Bronchial epithelial cell (primary cell): ENCODE measurements at places on chromosomes 2 and 18.

DNA sequence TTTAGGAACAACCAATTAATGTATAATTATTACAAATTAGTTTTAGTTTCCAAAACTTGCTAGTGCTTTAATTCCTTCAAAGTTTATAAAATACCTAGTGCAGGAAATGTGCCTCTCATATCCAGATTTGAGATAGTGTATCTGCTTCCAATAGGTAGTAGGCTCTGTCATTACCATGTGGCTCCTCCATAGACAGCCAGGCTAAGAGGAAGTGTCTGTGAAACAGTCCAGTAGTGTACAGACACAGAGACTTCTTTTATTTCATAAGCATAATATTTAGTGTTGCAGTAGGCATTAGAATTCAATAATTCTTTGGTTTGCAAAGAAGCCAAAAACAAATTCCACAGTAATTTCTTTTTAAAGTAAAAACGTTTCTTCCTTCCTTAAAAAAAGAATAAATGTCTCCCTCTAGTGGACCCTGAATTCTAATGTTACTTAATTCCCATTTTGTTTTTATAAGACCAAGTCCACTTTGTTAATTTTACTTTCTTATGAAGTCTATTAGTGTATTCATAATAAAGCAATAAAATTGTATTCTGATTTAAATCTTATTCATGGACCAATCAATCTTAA, 101.2 kb downstream of the NEB start:
- DNase-seq = peak; percentile 40

DNA sequence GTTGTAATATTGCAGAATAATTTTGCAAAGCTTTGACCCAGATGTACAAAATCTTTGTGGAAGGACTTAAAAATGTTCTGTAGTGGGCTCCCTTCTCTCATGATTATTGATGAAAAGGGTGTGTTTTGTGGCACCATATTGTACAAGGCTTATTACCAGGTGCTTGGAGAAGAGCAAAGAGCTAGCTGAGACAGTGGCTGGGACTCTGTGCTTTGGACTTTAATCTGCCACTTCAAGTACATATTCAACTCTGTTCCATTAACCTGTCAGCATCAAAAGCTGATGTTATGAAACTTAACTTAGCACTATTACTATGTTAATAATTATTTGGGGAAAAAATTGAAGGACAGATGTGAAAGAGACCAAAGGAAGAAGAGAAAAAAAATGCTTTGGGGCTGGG, 31.0 kb downstream of the CCDC195 start:
- no peak for DNase-seq

GRCh38 chr2:230903231-230904150, 21.6 kb downstream of the GPR55 start:
- DNase-seq = no peak

DNA sequence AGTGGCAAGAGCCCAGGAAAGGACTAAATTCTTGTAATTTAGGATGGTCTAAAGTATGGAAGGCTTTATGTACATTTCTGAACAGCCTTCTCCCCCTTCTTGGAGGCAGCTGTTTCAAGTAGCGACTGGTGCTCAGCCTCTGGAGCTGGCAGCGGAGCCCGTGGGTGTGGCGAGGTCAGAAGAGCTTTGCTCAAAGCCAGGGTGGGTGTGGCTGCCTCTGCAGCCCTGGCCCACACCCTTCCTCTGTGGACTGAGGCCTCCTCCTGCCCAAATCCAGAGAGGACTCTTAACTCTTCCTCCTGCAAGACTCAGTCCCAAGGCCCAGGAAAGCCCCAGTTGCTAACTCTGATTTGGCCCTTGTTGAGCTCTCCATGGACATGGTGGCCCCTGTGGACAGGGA, 202.1 kb upstream of the REV1 start:
- DNase-seq = no peak

DNA sequence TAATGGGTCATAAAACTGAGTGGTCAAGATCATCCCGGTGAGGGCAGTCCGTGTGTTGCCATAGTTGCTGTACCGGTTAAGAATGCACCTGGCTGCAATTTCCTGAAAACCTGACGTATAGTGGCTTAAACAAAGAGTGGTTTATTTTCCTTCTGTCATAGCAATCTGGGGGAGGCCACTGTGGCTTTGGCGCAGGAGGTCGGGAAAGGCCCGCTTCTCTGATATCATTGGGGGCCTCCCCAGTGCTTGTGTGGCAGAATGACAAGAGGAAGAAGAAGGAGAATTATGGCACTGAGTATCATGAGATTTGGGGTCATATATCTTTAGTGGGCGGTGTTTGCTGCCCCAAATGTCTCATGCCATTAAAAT, 4.4 kb downstream of the C2orf92 start:
- DNase-seq = no peak

DNA sequence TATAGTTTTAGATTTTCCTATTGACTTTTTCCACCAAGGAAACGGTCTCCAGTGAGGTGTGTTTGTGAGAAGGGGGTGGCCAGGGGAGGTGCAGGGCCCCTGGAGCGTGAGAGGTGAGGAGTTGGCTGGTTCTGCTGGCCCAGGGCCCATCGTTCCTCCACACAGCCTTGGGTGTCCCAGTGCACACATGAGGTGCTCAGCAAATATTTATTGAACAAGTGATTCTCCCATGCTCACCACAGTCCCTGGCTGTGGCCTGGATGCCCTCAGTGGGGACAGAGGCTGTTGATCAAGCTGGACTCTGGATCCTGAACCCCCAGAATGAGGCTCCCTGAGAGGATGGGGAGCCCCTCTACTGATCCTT, 5.0 kb downstream of the HAAO start:
- no peak for DNase-seq

- no peak for DNase-seq
Observed at GRCh38 chr2:62738981-62739936, 33.7 kb downstream of the EHBP1 start.

DNA sequence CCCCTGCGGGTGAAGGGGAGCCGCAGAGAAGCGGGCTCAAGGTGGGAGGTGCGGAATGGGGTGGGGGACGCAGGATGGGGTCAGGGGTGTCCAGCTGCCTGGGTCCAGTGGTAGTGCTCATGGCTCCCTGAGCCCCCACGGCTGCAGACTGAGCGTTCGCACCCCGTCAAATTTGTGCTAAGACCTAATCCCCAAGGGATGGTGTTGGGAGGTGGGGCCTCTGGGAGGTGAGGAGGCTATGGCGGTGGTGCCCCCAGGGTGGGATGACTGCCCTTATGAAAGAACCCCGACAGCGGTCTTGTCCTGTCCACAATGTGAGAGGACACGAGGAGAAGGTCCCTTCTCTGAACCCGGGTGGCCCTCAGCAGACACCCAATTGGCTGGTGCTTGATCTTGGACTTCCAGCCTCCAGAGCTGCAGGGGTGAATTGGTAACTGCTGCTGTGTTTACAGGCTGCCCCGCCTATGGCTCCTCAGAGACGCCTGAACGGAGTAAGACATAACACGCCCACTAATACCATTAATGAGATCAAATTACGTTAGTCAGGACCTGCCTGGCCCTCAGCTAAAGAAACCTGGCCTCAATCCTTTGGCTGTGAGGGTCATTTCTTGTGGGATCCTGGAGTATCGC, 42.6 kb downstream of the PXDN start:
- DNase-seq = peak; percentile 76

- DNase-seq = no peak
Observed at GRCh38 chr2:45826884-45827635, 175.6 kb downstream of the PRKCE start.

- DNase-seq = peak; percentile 7
Observed at GRCh38 chr18:8081872-8082553, 514.9 kb downstream of the PTPRM start.

DNA sequence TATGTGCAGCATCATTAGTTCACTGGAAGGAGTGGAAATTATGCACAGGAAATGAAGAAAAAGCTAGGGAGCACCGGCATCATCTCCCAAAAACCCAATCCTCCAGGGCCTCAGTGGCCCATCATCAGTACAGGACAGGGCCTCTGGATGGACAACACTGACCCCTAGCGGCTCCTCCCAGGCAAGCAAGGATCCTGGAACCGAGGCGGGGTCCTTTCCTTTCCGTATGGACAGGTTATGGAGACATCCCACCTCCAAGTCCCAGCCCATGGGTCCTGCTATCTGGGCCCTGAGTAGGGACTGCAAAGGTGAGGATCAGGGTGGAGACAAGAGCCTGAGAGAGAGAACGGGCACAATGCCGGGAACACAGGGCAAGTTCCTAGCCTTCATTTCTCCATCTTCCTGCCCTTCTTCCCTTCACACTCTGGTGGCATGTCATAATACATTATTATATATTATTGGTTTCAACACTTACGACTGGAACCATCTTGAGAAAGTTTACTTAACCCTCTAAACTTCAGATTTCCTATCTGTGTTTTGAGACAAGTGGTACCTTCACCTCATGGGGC, 68.2 kb downstream of the ZNF516 start:
- no peak for DNase-seq

- DNase-seq = no peak
Observed at GRCh38 chr18:35369126-35369525, 8.0 kb downstream of the ZNF396 start.

DNA sequence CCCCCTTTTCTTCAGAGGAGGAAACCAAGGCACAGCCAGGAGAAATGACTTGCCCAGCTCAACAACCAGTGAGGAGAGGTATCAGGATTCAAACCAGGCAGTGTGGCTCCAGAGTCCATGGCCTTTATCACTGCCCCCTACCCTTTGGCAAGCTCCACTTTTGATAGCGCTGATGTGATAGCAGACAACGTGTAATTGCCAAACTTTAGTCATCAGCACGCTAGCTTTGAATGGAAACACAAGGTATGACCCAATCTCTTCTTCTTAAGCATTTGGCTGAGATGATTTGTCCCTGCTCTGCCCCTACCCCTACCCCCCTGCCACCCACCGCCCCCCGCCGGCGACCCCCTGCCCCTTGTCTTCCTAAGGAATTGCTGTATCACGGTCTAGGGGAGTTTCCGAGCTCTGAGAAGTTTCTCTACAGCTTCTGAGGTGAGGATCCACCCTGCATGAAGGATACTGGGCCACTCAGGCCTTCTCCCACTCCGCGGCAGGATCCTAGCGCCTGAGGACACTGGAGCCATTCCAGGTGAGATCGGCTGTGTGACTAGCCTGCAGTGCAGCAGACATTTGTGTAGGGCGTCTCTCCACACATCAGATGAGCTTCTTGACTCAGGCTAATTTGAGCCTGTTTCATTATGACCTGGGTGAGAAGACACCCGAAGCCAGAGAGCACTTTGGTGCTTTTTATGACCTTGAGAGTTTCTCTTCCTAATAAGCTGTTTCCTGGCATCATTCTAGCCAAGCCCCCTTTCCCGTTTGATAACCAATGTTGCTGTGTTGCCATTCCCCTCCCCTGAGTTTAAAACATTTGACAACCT, 75.1 kb upstream of the MAP4K4 start:
- no peak for DNase-seq

- peak; percentile 51 for DNase-seq
Observed at GRCh38 chr18:79378536-79379250, 17.0 kb upstream of the NFATC1 start.

- peak; percentile 8 for DNase-seq
Observed at GRCh38 chr2:42742740-42743658, 20.9 kb downstream of the OXER1 start.

GRCh38 chr2:10267551-10268465, 34.9 kb upstream of the HPCAL1 start:
- DNase-seq = no peak

GRCh38 chr18:49855711-49856415, 42.5 kb upstream of the ACAA2 start:
- no peak for DNase-seq

- no peak for DNase-seq
Observed at GRCh38 chr2:173165443-173166238, 90.0 kb downstream of the MAP3K20 start.

- no peak for DNase-seq
Observed at GRCh38 chr2:165891345-165891744, 62.2 kb downstream of the TTC21B start.
